ENCODE measurements at places on chromosomes 1 and 21. TPM values are rescaled to one million over a fixed set of nuclear protein-coding genes. Genes with fewer than 3 reads are reported as not detected.

- H3K4me3 ChIP-seq: no peak overlapping the region
- no peaks in the 10 kb centered on the region for H3K27me3 ChIP-seq
- no peaks in the 10 kb centered on the region for H3K4me1 ChIP-seq
- H3K36me3 ChIP-seq: no peaks in the 10 kb centered on the region
Measured at GRCh38 chr1:4115191-4115900, 215.3 kb upstream of the C1orf174 start.

DNA sequence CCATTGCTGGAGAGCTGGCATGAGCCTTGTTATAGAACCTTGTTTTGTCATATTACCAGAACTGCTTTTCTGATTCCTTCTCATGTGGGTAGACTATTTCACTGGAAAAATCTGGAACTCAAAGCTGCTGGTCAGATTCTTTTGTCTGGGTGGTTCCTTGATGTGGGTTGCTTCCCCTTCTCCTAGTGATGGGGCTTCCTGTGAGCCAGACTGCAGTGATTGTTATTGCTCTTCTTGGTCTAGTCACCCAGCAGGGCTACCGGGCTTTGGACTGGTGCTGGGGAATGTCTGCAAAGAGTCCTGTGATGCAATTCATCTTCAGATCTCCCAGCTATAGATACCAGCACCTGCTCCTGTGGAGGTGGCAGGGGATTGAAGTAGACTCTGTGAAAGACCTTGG, 59.4 kb downstream of the GPR137B start:
- peaks cover 2% of the 10 kb centered on the region for H3K36me3 ChIP-seq
- no peaks in the 10 kb centered on the region for H3K4me1 ChIP-seq
- DNase-seq: no peak
- H3K27ac ChIP-seq: no peak overlapping the region

DNA sequence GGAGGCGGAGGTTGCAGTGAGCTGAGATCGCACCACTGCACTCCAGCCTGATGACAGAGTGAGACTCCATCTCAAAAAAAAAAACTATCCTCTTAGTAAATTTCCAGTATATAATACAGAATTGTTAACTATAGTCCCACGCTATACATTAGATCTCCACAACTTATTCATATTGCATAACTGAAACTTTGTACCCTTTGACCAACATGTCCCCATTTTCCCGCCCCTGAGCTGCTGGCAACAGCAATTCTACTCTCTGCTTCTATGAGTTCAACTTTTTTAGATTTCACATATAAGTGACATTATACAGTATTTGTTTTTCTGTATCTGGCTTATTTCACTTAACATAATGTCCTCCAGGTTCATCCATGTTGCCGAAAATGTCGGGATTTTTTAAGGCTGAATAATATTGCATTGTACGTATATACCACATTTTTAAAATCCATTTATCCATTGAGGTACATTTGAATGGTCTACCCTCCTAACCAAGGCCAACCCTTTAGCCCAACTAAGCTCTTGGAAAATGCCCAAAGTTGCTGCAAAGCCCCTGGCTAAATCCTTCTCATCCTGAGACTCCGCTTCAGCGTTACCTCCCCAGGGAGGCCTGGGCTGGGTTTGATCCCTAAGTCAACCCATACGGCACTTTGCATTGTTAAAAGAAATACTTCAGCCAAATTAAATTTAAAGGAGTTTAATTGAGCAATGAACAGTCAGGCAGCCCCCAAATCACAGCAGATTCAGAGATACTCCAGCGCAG, 34.2 kb downstream of the NEK2 start:
- H3K27me3 ChIP-seq: no peaks in the 10 kb centered on the region
- H3K27ac ChIP-seq: no peak overlapping the region
- no peaks in the 10 kb centered on the region for H3K4me1 ChIP-seq
- H3K4me3 ChIP-seq: no peak overlapping the region

DNA sequence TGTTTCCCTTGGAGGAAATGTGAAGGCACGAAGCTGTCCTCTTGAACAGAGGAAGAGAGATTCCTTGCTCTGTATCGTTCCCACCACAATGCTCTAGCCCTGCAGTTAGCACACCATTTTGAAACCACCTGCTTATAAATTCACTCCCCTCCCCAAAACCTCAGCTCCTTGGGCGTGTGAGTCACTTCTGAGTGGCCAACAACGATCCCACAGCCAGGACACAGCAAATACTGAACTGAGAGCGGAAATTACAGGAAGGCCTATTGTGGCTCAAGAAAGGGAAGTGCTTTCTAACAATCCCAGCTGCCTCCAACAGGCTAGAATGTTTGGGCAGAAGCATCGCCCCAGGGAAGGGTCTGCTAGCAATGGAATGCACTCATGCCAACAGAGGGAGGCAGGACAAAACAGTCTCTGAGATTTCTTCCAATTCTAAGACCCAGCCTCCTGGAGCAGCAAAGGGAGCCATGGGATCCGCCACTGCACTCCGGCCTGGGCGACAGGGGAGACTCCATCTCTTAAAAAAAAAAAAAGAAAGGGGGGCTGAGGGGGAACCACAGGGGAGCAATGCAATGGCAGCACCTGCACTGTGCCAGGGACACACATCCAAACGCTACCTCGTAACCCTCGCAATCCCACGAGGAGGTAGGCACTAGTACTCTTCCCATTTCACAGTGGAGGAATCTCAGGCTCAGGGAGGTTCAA, 1.9 kb downstream of the TMEM53 start:
- no peak for DNase-seq
- no peaks in the 10 kb centered on the region for H3K27me3 ChIP-seq
- H3K4me1 ChIP-seq: peaks cover 14% of the 10 kb centered on the region
- H3K27ac ChIP-seq: peak overlapping the region; percentile 97
- H3K4me3 ChIP-seq: peak overlapping the region; percentile 47

- H3K4me3 ChIP-seq: no peak overlapping the region
- peak; percentile 75 for DNase-seq
- H3K36me3 ChIP-seq: no peaks in the 10 kb centered on the region
- H3K27me3 ChIP-seq: peaks cover 52% of the 10 kb centered on the region
- H3K4me1 ChIP-seq: no peaks in the 10 kb centered on the region
Measured at GRCh38 chr1:203117611-203118575, 9.6 kb upstream of the ADORA1 start.

DNA sequence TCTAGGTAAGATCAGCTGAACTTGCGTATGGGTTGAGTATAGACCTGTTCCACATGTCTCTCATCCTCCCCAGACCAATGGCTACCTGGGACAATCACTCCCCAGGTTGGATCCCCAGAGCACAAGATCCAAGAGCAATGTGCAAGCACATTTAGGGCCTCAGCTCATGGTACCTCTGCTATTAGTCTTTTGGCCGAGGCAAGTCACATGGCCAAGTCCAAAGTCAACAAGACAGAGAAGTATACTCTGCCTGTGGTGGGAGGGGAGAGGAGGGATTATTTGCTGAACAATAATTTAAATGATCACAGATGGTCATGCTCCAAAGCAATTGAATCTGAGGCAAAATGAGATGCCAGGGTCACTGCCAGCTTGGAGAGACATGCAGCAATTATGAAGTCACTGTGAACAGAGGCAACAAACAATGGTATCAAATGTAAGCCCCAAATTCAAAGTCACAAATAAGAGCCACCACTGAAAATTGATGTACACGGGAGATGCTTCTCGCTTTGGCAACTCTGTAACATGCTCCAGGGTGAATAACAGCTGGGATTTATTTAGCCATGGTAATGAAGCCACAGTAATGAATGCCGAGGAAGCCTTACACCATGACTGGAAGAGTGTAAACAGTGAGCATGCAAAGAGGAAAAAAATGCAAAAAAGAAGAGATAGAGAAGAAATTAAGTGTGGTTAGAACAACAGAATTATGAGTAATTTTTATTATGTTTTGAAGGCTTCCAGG, 149.1 kb downstream of the ZNF281 start:
- no peak overlapping the region for H3K27ac ChIP-seq
- H3K27me3 ChIP-seq: no peaks in the 10 kb centered on the region
- H3K4me3 ChIP-seq: no peak overlapping the region
- DNase-seq: peak; percentile 39

- no peaks in the 10 kb centered on the region for H3K4me1 ChIP-seq
- H3K36me3 ChIP-seq: no peaks in the 10 kb centered on the region
- peak; percentile 83 for DNase-seq
- no peak overlapping the region for H3K4me3 ChIP-seq
- H3K27me3 ChIP-seq: no peaks in the 10 kb centered on the region
Measured at GRCh38 chr1:232012773-232013386, 386.3 kb downstream of the DISC1 start.

- H3K4me3 ChIP-seq: no peak overlapping the region
- H3K27me3 ChIP-seq: no peaks in the 10 kb centered on the region
- H3K27ac ChIP-seq: no peak overlapping the region
- H3K4me1 ChIP-seq: no peaks in the 10 kb centered on the region
Measured at GRCh38 chr1:41864471-41865040, 54.2 kb downstream of the HIVEP3 start.

- peaks cover 36% of the 10 kb centered on the region for H3K4me1 ChIP-seq
- no peak for DNase-seq
- no peaks in the 10 kb centered on the region for H3K27me3 ChIP-seq
Measured at GRCh38 chr1:165629151-165629550, 1.9 kb upstream of the MGST3 start.

The CYP4B1 gene
- polyA plus RNA-seq: 0.89 TPM

The SERPINC1 gene
- 1.0 TPM for polyA plus RNA-seq

The FCN3 gene
- 3.6 TPM for polyA plus RNA-seq

Measured in small intestine (tissue), 16 donors.